ENCODE measurements at places on chromosomes 2 and 18. TPM values are rescaled to one million over a fixed set of nuclear protein-coding genes. Genes with fewer than 3 reads are reported as not detected.

Gene HOXD13
- total RNA-seq: not detected

Gene STK25
- 367 TPM for total RNA-seq

Gene RAB6C
- total RNA-seq: under 0.01 TPM

Gene LYG2
- not detected for total RNA-seq

Gene ERBB4
- under 0.01 TPM for total RNA-seq

Gene ACMSD
- not detected for total RNA-seq

Gene ARHGAP28
- total RNA-seq: 1.5 TPM

All from lung microvascular endothelial cell (primary cell).